ENCODE measurements at places on chromosomes 13 and 19.
A peak's percentile ranks its signal among the peaks of the same experiment; 100 is the strongest.

- DNase-seq: no peak
Measured at GRCh38 chr13:42623916-42624315, 50.0 kb downstream of the TNFSF11 start.

DNA sequence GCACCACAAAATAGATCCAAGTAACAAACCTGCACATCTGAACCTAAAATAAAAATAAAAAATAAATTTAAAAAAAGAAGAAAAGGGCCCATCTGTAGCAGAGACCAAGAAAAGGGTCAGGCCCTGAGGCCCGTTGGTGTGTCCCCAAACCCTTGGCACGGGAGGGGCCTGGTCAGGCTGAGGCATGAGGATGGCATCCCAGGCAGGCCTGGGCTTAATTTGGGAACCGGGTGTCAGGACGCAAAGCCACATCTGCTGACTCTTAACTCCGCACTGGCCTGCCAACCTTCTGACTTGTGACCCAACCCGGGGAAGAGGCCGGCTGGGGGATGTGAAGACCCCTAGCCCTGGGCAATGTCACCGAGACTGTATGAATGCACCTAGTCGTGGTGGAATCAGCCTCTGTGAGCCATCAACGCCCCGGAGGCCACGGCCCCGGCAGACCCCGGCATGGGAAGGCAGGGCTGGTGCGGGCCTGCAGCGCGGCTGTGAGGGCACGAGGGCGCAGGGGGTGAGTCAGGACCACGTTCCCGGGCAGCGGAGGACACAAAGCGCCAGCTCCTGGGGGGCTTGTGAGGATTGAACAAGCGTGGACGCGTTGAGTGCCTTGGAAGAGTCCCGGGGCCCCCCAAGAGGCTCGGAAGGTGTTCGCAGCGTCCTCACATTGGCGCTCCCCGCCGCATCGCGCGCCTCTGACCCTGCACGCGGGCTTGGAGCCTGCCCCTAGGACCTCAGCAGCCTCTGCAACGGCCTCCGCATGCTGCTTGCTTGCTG, 38.2 kb downstream of the ATP12A start:
- no peak for DNase-seq

DNA sequence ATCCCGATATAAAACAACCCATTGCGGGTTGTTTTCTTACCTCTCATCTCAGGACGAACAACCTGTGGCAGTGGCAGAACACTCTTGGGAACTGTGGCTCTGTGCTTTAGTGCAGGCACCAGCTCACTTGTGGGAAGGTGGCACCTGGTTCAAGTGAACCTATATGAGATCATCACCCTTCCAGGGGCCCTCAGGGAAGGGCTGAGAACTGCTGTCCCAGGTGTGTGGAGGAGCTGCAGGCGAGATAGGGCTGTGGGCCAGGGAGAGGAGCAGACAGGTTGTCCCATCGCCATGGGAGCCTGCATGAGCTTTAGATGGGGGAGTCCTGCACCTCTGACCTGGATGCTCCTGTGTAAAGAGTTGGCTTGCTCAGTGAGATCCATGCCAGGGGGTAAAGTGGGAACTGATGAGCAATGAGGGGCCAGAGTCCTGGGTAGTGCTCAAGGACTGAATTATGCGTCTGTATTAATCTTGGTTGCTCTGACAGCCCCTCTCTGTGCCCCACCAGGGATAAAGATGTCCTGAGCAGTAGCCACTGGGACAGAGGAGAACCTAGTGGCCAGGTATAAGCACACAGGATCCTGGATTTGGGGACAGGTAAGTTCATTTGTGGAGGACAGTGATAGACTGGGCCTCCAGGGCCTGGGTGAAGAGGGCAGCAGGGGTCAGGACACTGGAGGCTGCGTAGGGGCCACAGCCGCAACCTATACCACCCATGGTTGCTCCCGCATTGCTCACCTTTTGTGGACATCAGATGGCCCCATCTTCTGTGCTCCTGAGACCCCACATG, 8.7 kb downstream of the CEACAM4 start:
- no peak for DNase-seq

DNA sequence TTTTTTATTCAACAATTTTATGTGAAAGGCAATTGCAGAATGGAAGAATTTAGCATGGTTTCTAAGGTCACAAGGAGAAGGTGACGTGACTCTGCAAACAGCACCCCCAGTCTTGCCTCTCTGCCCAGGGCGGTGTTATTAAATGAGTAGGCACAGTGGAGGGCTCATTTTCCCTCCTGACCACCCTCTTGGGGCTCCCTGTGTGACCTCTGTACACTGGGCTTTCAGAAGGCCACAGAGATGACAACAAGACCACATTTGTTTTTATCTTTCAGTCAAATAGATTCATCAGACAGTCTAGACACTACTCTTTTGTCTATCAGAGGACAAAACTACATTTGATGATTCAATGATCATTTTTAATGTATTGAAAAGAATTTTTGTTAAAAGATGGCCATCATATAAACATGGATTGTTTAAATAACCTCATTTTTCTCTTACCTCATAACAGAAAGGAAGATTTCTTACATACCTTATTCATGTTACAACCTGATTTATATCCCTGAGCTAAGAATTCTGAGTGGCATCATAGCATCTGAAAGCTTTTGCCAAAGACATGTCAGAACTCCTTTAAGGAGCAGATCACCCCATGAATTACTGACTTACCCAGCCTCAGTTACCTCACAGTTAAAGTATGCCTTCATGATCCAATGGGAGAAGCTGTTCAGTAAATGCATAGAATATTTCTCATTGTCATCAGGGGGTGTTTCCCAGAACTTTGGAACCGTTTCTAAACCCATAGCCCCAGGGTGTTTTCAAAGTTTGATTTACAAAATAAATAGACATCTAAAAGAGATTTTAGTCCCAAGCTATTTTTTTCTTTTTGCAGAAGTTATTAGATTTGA, 184.0 kb upstream of the RFC3 start:
- DNase-seq: peak; percentile 59

DNA sequence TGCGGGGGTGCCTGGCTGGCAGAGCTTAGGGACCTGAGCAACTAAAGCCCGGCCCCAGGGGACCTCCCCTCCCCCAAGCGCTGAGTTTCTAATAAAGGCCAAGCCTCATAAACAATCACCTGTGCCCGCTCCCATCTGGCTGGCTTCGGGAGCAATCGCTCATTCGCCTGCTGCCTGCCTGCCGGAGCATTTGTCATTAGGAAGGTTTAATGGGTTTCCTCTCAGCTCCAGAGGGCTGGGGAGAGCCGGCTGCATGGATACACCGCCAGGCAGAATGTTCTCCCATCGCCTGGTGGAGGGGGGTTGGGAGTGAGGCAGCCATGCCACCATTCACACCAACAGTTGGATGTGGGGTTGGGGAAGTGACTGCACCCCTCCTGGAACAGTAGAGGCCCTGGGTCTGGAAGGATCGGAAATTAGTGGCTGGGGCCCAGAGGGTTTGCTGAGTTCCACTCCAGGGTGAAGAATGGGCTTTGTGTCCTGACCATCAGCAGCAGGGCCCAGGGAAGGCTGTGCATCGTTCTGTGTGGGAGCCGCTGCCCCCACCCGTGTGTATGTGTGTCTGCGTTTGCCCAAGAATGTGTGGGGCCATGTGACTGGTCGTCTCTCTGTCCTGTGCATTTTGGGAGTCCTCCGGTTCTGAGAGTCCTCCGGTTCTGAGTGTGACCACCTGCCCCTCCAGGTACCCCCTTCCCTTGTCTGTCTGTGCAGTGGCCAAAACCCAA, 15.3 kb downstream of the PIN1 start:
- DNase-seq: no peak

DNA sequence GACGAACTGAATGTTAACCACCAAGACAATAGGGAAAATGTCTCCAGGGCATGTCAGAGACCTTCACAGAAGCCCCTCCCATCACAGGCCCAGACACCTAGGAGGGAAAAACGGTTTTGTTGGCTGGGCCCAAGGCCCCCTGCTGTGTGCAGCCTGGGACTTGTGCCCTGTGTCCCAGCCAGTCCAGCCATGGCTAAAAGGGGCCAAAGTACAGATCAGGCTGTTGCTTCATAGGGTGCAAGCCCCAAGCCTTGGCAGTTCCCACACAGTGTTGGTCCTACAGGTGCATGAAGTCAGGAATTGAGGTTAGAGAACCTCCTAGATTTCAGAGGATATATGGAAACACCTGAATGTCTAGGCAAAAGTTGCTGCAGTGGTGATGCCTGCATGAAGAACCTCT, 428.7 kb downstream of the SUCLA2 start:
- DNase-seq: no peak

DNA sequence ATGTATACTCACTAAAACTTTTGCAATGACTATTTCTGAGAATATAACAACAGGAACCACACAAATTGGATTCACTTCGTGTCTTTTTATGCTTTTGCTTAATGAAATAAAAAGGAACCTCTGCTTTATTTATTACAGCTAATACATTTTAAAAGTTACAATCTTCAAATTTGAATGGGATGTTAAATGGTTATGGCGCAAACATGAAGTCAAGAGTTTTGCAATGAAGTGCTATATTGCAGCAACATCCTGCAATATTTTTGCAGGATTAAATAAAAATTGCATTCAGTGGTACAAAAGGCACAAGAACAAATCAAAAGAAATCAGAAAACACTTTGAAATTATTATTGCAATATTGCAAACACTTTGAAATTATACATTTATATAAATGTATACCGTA, 1519.0 kb upstream of the MIR17HG start:
- no peak for DNase-seq

DNA sequence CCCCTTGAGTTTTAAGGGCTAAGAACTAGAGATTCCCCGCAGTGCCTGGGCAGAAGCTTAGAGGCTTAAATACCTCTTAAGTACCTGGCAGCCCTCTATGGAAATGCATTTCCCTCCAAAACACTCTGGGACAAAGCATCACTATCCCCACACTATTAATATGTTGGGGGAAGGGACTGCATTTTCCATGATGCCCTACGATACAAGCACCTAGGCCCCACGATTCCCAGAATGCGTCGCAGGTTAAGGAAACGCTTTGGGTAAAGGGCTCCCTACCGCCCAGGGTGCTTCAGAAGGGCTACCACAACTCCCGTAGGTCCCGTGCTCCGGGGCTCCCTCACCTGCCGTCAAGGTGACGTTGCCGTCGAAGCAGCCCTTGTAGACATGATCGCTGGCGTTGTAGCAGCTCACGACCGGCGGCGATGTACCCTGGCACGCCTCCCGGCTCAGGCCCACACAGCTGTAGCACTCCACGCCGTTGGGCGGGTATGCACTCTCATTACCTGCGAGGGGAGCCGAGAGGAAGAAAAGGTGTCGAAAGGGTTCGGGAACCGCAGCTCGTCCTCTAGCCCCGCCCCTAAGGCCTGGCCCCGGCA, 2.5 kb downstream of the LYPD3 start:
- no peak for DNase-seq

- no peak for DNase-seq
Measured at GRCh38 chr19:14408491-14409145, 10.5 kb downstream of the DDX39A start.

DNA sequence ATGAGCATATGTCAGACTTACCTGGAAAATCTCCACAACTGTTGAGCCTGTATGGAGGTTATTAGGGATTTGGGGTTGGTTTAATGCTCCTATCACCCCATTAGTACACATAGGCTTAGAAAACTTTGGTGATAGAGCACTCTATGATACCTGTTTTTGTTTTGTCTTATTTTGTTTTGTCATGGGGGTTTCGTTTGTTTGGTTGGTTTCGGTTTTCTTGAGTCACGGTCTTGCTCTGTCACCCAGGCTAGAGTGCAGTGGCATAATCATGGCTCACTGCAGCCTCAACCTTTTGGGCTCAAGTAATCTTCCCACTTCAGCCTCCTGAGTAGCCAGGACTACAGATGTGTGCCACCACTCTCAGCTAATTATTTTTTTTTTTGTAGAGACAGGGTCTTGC, 70.0 kb downstream of the MZT1 start:
- no peak for DNase-seq

GRCh38 chr13:78194904-78195639, 276.4 kb upstream of the EDNRB start:
- DNase-seq: no peak

DNA sequence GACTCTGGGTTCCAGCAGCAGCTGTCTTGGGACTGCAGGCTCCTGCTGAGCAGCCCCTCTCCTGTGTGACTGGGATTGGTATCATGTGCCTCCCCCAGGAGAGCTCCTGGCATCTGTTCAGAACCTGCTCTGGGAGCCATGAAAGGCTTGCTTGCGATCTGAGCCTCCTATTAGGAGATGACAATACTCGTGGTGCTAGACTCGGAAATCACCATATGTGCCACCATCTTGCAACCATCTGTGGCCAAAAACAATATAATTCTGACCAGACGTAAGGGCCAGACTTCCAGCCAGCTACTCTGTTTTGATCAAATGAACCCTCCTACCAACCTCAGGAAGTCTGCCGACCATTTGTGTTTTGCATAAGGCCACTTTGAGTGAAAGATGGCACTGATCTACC, 484.7 kb downstream of the IRS2 start:
- no peak for DNase-seq

- no peak for DNase-seq
Measured at GRCh38 chr13:49029570-49029969, 53.9 kb downstream of the FNDC3A start.

DNA sequence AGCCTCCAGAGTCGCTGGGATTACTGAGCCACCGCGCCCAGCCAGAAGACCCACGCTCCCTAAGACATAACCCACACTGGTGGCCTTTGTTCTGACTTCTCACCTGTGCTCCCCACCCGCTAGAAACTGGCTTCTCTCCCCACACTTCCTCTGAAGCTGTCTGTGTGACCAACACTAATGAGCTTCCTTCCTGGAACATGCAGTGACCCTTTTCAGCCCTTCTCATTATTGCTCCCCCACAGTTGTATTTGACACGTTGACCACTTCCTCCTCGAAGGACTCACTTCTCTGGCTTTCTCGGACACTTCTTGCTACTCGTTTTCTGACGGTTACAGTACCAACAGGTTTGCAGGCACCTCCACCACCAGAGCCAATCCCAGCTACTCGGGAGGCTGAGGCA, 10.9 kb downstream of the NCR1 start:
- DNase-seq: no peak

DNA sequence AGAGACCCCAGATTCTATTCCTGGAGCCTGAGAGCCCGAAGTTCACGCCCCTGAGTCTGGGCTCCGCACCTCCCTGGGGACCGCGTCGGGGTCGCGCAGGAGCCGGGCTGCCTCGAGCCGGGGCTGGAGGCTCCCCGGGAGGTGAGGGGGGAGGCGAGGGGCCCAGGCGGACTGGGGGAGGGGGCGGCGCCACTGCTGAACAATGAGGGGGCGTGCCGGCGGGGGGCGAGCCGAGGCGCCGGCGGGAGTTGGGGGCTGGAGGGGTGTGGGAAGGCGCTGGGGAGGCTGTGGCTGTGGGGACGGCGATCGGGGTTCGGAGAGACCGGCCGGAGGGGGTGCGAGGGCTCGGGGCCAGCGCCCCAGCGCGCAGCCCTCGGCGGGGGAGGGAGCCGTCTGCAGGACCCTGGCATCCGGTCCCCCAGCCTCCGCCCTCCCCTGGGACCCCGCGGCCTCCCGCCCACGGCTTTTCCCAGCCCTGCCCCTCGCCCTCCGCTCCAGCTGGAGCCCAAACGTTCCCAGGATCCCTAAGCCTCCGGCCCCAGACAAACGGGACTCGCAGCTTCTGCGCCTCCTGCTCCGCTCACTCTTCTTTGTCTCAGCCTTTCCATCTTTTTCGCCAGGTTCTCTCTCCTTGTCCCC, 922 bp downstream of the PLEKHG2 start:
- no peak for DNase-seq

- DNase-seq: no peak
Measured at GRCh38 chr13:41762796-41763195, 198.1 kb downstream of the VWA8 start.

Data from head of caudate nucleus (tissue), 42 donors.